C1 segment of cervical spinal cord (tissue), 14 donors: ENCODE measurements at places on chromosomes 12 and 14.

GRCh38 chr14:62162998-62163589, 400.9 kb downstream of the SNAPC1 start:
- no peak for DNase-seq

GRCh38 chr12:94592080-94592479, 58.3 kb downstream of the TMCC3 start:
- no peak for DNase-seq

DNA sequence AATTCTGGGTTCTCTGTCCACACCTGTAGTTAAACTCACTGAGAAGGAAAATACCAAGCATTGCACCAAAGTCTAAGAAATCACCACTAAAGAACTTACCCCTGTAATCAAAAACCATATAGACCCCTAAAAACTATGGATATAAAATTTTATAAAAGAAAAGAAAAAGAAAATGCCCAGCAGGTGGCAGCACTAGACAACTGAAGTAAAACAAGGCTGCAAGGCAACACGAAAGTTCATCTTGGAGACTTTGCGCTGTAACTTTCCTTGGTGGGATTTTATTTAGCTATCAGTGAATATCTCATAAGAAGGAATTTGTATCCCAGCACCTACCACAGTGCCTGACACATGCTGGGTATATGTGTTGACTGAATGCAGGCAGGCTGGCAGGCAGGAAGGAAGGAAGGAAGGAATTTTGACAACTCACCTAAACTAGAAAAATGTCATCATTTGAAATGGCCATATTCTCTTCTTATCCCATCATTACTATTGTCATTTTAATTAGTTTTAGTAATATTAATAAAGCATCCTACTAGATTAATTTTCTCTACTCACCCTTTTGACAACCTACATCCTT, 68.2 kb upstream of the ETV6 start:
- no peak for DNase-seq

DNA sequence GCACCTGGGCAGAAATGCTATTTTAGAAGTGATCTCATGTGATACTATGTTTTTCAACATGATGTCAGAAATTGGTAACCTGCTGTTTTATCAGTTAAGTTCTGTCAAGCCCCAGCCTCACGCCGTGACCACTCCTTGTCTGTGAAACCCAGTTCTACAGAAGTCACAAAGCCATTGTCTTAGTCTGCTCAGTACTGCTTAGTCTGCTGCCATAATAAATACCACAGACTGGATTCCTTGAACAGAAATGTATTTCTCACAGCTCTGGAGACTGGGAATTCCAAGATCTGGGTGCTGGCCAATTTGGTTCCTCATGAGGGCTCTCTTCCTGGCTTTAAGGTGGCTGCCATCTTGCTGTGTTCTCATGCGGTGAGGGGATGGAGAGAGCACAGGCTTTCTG, 176.9 kb downstream of the PRKCH start:
- DNase-seq, result no peak

GRCh38 chr12:108852674-108853309, 4.6 kb downstream of the SSH1 start:
- DNase-seq, result no peak

- DNase-seq, result no peak
Measured at GRCh38 chr14:68628605-68629310, 164.1 kb downstream of the ZFP36L1 start.

- no peak for DNase-seq
Measured at GRCh38 chr12:13436696-13437391, 240.3 kb downstream of the EMP1 start.

DNA sequence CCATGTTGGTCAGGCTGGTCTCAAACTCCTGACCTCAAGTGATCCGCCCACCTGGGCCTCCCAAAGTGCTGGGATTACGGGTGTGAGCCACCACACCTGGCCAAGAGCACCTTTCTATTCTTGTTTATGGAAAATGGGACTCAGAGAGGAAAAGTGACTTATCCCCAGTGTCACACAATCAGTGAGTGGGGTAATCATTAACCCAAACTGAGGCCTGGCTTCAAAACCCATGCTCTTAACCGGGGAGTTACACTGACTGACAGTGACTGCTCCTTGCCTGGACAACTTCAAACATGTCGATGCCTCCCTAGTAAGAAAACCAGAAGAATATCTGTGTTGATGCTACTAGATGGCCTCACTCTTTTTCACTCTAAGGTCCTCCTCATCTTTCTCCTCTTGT, 7.3 kb downstream of the CLEC7A start:
- no peak for DNase-seq

DNA sequence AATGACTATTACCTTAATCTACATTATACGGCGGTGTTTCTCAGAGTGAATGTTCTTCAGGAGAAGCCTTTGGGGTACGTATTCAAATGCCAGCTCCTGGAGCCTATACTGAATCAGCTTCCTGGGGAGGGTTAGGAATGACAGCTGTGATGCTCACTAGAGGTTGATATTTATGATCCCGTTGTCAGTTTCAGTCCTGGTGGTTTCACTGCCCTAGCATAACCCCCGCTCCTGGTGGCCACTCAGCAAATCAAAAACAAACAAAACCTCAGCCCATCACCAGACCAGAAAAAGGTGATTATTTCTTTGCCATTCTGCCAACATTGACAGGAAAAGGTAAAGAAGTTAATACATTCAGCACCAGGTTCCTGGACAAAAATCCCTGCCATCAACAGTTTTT, 136.5 kb upstream of the CRY1 start:
- no peak for DNase-seq

DNA sequence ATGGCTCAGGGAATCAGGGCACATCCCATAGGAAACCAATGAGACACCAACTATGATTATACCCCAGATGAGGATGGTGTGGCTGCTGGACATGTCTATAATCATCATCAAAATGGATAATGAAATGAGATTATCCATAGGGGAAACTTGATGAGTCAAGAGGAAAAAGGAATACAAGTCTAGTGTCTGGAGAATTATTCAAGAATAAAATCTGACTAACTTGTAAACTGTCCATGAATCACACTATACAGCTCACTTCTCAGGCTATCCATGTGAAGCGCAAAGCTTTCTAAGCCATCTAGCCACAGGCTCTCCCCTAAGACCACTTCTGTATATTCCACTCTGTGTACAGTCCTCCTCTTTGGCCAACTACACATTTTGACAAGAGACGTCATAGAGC, 52.5 kb downstream of the DUSP16 start:
- no peak for DNase-seq

- no peak for DNase-seq
Measured at GRCh38 chr12:107091989-107092641, 1.2 kb downstream of the CRY1 start.

GRCh38 chr12:120470150-120470784, 719 bp upstream of the SRSF9 start:
- no peak for DNase-seq

- DNase-seq, result no peak
Measured at GRCh38 chr14:95564060-95564459, 29.2 kb downstream of the GLRX5 start.

DNA sequence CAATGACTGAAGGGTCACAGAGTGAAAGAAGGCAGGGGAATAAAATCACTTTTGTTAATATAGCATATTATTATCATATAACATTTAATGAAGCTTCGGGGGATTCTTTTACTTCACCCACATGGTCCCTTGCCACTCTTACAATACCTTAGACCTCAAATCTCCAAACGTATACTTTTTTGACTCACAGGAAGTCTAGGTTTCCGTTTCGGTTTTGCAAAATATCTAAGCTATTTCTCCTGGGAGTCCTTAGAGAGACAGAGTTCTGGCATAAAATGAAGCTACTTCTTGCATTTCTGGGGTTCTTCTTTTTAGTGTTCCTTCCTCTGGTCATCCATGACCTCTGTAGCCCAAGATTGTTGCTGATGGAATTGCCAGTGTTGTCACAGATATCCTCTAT, 590.5 kb upstream of the ATP2B1 start:
- DNase-seq, result no peak

- no peak for DNase-seq
Measured at GRCh38 chr14:68822132-68822651, 29.3 kb upstream of the ZFP36L1 start.

DNA sequence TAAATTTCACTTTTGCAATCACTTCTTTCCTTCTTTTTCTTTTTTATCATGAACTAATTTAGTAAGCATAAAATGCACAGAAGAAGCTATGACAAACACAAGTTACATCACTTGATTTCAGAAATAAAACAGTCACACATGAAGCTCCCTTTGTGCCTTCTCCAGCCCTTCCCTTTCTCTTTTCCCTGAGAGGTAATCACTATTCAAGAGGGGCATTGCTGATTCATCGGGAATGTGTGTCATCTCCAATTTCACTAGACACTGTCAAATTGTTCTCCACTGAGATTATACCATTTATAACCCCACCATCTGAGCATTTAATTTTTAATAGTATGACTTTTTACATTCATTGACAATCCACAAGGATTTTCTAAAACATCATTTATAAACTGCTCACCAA, 91.6 kb upstream of the PTPRQ start:
- no peak for DNase-seq

DNA sequence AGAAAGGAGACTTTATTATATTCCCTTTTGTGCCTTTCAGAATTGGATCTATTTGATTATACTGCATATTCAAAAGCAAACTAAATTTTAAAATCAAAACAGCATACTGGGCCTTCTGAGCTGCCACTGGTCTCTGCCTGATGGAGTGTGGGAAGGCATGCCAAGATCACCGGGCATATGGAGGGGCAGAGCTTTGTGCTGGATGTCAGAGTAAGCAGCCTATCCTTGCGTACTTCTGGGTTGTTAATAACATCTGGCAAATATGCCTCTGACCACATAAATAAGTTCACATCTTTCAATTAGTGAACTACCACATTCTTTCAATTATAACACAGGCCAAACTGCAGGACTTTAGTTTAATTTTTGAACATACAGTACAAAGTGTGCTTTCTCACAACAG, 18.3 kb downstream of the MLH3 start:
- no peak for DNase-seq

GRCh38 chr12:49672301-49673217, 34.6 kb downstream of the FMNL3 start:
- no peak for DNase-seq

DNA sequence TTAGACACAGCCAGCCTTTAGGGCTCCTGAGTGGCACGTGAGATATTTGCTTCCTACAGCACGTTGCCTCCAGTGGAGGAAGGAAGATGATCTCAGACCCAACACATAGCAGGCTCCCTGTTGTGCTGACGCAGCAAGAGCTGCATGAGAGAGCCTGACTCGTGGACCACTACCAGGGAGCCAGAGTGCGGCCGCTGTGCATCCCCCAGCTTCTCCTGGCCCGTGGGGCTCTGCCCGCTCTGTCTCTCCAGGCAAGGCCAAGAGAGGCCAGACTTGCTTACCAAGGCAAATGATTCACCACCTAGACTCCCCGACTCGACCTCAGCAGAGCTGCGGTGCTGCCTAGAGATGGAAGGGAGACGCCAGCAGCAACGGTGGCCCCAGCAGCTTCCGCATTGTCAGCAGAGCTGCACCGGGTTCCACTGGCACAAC, 37.5 kb downstream of the MAP3K9 start:
- no peak for DNase-seq

GRCh38 chr12:49961111-49961922, at the start of gene AQP5:
Gene AQP5, plus strand, starts transcription at chr12:49961872. Its CDS starts 146 bp downstream, at chr12:49962018.
- DNase-seq, result no peak

DNA sequence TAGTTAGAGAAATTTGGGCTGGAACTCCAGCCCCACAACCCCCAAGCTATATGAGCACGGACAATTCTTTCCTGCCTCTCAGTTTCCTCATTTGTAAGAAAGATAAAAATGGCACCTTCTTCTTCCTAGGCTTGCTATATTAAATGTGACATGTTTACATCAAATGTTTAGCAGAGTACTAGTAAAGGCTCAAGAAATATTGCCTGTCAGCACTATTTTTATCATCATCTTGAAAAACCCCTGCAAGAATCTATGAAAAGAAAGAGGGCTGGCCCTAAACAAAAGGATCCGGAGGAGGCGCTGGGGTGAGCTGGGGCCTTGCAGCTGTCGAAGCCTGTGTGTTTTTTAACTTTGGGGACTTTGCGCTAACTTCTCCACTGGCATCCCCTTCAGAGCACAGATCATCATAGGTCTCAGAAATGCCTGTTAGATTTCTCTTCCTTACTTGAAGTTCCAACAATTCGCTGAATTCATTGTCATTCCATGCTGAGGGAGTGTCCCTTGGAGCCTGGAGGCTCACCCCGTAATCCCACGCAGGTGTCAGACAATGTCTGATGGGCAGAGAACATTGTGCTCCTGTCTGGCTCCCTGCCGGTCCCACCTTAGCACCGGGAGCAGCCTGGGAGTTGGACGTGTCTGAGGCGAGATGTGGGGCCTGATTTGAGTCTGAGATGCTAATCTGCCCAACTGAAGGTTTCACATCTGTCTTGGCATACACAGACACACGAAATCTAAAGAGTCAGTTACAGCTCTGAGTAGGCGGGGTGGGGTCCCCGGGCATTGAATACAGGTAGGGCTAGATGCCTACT, 206.8 kb downstream of the NUAK1 start:
- no peak for DNase-seq

GRCh38 chr14:74955229-74956026, at the start of gene PGF:
Gene PGF, minus strand, starts transcription at chr14:74955597. Its CDS starts 355 bp downstream, at chr14:74955242.
- DNase-seq, result no peak

- no peak for DNase-seq
Measured at GRCh38 chr12:93857279-93857938, 180.2 kb downstream of the CRADD start.

DNA sequence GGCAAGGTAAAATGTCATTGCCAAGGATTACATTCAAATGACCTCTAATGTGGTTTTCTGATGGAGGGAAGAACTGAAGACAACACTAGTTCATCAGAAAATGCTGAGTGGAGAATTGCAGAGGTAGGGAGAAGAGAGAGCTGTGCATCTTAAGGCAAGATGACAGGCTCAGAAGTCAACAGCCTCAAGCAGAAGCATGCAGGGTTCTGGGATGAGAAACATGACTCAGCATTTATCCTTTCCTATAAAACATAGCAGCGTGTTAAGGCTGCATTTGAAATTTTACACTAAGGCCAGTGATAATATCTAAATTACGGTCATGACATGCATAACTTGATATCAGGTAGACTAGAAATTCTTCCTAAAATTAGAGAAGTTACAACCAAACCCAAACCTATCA, 53.7 kb upstream of the DYRK2 start:
- no peak for DNase-seq

- no peak for DNase-seq
Measured at GRCh38 chr14:80419345-80419744, 208.0 kb upstream of the DIO2 start.

DNA sequence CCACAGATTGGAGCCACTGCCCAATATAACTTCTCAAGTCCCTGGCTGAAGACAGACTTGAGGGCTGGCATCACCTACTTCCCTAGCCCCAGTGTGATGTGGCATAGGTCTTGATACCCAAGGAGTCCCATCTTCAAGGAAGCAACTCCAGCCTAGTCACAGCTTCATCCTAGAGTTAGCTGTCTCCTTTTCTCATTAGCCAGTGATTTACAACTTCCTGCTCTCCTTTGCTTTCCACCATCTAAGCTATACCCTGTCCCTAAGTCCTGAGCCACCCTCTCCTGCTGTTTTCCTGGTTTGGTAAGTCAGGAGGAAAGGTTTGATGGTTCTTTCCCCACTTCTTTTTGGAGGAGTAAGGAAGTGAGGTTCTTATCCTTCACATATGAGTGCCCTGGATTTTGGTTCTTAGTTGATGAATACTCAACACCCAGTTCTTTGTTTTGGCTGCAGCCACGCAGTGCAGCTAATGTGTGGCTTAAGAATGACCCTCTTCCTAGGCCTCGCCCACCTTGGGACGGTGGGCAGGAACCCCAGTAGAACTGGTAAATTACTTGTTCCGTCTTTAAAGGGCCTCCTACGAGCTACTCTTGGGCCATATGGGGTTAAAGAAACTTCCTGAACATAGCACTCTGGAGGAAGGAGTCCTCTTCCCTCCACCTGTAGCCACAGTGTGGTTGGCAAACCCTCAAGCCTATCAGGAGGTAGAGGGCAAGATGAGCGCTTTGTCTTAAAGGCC, 3.9 kb upstream of the GPX2 start:
- no peak for DNase-seq

GRCh38 chr12:107990325-107990724, 138.8 kb upstream of the WSCD2 start:
- DNase-seq, result no peak
